ENCODE measurements at places on chromosomes 5 and 9. TPM values are rescaled to one million over a fixed set of nuclear protein-coding genes. Genes with fewer than 3 reads are reported as not detected.

The DDX46 gene
- 35.5 TPM for total RNA-seq

The SRD5A1 gene
- total RNA-seq = 3.0 TPM

The SPATA9 gene
- total RNA-seq = not detected

The SOWAHA gene
- not detected for total RNA-seq

The LCN6 gene
- not detected for total RNA-seq

The ADAMTS19 gene
- not detected for total RNA-seq

The FOXD4 gene
- 0.20 TPM for total RNA-seq

The LEAP2 gene
- 0.30 TPM for total RNA-seq

The UHRF2 gene
- 149 TPM for total RNA-seq

The DBH gene
- total RNA-seq = 1.7 TPM

The ADRA1B gene
- total RNA-seq = not detected

The CRB2 gene
- not detected for total RNA-seq

The ADAMTSL2 gene
- 1.3 TPM for total RNA-seq

The TDRD7 gene
- total RNA-seq = 3.6 TPM

The LHFPL2 gene
- 0.25 TPM for total RNA-seq

The CARTPT gene
- total RNA-seq = not detected

The SLC23A1 gene
- total RNA-seq = not detected

The PCDHB15 gene
- not detected for total RNA-seq

The COL23A1 gene
- not detected for total RNA-seq

The RECK gene
- 9.8 TPM for total RNA-seq

The ZBTB6 gene
- 3.6 TPM for total RNA-seq

The MEIKIN gene
- not detected for total RNA-seq

The LHX3 gene
- 0.16 TPM for total RNA-seq

The ISL1 gene
- total RNA-seq = not detected

The DNAH5 gene
- not detected for total RNA-seq

The ANKRD18B gene
- total RNA-seq = not detected

The ARHGEF28 gene
- total RNA-seq = not detected

The EIF4E1B gene
- not detected for total RNA-seq

The CCIN gene
- total RNA-seq = 0.22 TPM

The FOXD4L3 gene
- total RNA-seq = not detected
